ENCODE measurements at places on chromosomes 4 and X.

GRCh38 chr4:25177147-25177546 lies 16.9 kb upstream of the SEPSECS start:
- no peak for DNase-seq

GRCh38 chr4:161442921-161443320 lies 720.9 kb downstream of the FSTL5 start:
- no peak for DNase-seq

GRCh38 chr4:119149110-119149509 lies 13.5 kb downstream of the MYOZ2 start:
- no peak for DNase-seq

GRCh38 chr4:24042094-24042493 lies 152.2 kb upstream of the PPARGC1A start:
- no peak for DNase-seq

GRCh38 chrX:30283456-30284200 lies 25.6 kb downstream of the NR0B1 start:
- DNase-seq, result no peak

DNA sequence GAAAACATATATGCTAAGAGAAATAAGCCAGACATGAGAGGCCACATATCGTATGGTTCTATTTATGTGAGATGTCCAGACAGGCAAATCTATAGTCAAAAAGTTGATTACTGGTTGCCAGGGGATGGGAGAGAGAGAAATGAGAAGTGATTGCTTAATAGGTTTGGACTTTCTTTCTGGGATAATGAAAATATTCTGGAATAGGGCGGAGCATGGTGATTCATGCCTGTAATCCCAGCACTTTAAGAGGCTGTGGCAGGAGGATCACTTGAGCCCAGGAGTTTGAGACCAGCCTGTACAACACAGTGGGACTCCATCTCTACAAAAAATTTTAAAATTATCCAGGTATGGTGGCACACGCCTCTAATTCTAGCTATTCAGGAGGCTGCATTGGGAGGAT lies 22.4 kb downstream of the RBM47 start:
- no peak for DNase-seq

GRCh38 chr4:158484173-158484885 lies 37.4 kb upstream of the RXFP1 start:
- no peak for DNase-seq

- no peak for DNase-seq
These were observed at the start of gene NHSL2 for GRCh38 chrX:71910643-71910985. Gene NHSL2, plus strand, starts transcription at chrX:71910845.

GRCh38 chr4:187354740-187355139 lies 631.1 kb upstream of the FAT1 start:
- no peak for DNase-seq

GRCh38 chr4:13481569-13481968 lies 2.6 kb downstream of the RAB28 start:
- no peak for DNase-seq

GRCh38 chr4:184762100-184762499 lies 28.2 kb upstream of the CENPU start:
- no peak for DNase-seq

DNA sequence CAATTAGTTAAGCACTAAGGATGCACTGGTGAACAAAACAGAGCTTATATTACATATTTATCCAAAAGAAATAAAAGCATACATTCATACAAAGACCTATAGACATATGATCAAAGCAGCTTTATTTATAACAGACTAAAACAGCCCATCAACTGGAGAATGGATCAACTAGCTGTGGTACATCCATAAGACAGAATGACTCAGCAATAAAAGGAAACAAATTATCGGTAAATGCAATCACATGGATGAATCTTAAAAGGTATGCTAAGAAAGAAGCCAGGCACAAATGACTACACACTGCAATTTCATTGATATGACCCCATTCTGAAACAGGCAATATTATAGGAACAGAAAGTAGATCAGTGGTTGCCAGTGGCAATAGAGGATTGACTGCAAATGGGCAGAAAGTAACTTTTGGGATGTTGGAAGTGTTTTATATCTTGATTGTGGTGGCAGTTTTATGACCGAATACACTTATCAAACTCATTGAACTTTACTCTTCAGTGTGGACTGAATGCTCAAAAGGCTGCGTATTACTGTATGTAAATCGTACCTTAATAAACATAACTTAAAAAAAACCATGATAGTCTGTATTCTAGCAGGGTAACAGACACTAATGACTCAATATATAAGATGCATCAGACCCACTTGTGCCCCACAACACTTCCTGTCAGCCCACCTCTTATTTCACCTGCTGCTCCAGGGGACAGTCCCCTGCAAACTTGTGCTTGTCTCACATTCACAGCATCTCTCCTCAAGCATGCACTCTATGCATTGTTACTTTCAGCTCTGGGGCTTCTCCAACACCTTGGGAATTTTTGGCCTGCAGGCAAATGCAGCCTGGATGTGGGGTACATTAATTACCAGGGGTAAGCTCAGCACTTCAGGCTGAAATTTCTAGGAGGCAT lies 59.1 kb downstream of the MID1IP1 start:
- no peak for DNase-seq

DNA sequence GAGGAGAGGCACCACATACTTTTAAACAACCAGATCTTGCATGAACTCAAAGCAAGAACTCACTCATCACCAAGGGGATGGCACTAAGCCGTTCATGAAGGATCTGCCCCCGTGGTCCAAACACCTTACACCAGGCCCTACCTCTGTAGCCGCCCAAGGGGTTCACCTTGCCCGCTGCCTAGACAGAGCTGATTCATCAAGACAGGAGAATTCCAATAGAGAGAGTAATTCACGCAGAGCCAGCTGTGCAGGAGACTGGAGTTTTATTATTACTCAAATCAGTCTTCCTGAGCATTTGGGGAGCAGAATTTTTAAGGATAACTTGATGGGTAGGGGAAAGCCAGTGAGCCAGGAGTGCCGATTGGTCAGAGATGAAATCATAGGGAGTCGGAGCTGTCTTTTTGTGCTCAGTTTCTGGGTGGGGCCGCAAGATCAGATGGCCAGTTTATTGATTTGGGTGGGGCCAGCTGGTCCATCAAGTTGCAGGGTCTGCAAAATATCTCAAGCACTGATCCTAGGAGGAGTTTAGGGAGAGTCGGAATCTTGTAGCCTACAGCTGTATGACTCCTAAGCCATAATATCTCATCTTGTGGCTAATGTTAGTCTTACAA lies 364.7 kb downstream of the PCDH7 start:
- DNase-seq, result no peak

DNA sequence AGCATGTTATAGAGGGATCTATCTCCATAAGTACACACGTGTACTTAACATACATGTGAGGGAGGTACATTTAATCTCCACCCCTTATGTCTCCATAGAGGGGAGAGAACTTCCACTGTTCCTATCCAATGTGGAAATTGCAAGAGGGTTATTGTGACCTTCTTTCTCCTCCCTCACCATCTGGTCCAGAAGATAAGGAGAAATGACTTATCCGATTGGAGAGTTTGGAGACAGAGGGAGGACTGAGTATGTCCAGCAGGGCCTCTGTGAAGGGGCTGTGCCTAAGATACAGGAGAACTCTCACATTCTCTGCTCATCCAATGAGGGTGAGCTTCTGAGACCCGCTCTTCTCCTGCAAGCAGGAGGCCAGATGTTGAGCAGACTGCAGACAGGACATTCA lies 113.1 kb downstream of the QDPR start:
- DNase-seq, result no peak

DNA sequence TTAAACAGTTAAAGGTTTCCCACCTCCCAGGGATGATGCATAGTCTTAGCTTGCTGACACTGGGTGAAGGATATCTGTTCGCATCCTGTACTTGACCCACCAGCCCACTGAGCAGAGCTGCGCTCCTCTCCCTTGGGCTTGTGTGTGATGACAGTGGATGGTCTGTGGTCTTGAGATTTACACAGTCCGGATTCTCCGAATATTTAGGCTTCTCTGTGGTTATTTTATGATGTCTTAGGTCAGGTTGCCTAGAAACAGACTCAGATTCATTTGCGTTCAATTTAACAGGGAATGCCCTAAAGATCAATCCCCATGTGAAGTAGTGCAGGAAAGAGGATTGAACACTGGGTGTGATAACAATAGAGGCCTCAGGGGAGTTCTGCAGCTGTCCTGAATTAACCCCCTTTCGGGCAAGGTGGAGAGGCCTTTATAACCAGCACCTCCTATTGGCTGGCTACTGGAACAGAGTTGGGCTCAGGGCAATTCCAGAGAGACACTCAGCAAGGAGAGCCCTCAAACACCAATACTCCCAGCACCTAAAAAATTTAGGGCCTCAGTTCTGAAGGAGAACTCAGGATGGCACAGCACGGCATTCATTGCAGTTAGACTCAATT lies 653.2 kb upstream of the GALNT7 start:
- DNase-seq, result no peak

- no peak for DNase-seq
These were observed 1044.0 kb downstream of the CCSER1 start for GRCh38 chr4:91171217-91171616.

- DNase-seq, result no peak
These were observed 215.3 kb upstream of the TTC29 start for GRCh38 chr4:147160908-147161513.

- DNase-seq, result no peak
These were observed 127.8 kb upstream of the FAT1 start for GRCh38 chr4:186851291-186852072.

DNA sequence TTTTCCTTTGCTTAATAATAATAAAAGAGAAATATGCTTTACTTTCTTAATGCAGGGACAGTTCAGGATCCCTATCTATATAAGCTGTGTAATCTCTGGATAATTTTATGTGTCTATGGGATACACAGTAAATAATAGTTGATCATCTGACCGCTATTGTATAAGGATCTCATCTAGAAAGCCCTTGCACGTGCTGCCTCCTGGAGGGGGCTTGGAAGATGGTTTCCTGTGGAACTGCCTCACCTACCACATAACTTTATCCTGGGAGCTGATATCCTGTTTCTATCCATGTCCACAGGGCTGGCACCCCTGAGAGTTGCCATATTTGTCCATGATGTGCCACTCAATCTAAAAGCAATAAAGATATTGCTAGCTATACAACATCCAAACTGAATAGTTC lies 139.3 kb upstream of the FRMPD4 start:
- DNase-seq, result no peak
